ENCODE measurements at places on chromosomes 16 and 17.

GRCh38 chr17:15262291-15263205, 2.6 kb downstream of the PMP22 start:
- DNase-seq: peak; percentile 96

DNA sequence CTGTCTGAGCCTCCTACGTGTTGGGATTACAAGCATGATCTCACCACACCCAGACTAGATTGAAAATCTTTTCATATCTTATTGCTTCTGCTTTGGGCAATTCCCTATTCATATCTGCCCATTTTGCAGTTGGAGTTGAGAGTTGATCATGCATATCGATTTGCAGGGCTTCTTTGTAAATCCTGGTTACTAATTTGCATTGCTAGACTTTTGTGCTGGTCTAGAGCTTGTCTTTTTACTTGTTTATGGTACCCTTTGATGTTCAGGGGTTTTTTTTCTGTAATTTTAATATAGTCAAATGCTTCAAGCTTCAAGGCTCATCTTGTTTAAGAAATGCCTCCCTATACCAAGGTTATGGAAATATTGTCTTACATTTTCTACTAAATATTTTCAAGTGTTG, 23.5 kb upstream of the CMIP start:
- no peak for DNase-seq

DNA sequence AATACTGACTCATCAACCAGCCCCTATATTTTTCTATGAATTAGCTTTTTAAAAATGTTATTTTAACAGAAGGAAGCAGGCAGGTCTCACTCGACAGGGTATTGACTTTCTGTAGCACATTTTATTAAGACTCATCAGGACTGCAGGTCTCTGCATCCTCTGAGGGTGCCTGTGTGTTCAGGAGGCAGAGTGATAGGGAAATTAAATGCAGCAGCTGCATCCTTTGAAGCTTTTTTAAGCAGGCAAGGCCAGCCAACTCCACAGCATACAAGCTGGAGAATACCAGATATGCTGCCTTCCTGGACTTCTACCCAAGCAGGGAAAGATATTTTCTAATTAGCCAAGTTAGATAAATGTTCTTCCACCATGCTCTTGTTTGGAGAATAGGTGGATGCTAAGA, 124.9 kb downstream of the WSCD1 start:
- peak; percentile 4 for DNase-seq

DNA sequence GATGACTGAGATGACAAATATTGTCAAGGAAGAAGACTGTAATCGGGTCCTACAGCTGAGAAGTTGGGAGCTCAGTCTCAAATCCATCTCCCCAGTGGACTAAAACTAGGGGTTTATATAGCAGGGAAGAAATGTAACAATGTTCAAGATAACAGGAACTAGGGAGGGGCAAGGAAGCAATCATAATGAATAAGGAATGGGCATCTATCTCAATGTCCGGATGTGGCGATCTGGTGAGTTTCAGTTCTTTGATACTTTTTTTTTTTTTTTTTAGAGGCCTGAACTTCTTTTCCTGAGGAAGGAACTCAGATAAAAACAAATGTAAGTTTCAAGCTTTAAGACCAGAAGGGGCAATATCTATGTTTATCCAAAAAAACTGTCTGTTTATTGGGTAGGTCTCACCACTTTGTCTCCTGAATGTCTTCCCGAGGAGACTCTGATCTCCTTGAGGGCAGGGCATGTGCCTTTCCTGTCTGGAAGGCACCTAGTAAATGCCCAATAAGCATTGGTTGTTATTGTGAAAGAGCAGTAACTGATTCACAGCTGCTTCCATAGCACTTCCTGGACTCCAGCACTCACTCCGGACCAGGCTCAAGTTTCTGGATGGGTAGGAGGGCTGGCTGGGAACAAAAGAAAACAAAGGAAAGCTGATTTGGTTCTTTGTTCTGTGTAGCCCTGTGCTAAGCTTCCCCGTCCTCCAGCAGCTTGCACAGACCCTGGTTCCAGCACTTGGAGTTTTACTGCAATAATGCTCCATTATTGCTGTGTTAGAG, 51.9 kb downstream of the MEOX1 start:
- DNase-seq: no peak

GRCh38 chr17:77054936-77055335, 85.8 kb upstream of the SEC14L1 start:
- DNase-seq: no peak

DNA sequence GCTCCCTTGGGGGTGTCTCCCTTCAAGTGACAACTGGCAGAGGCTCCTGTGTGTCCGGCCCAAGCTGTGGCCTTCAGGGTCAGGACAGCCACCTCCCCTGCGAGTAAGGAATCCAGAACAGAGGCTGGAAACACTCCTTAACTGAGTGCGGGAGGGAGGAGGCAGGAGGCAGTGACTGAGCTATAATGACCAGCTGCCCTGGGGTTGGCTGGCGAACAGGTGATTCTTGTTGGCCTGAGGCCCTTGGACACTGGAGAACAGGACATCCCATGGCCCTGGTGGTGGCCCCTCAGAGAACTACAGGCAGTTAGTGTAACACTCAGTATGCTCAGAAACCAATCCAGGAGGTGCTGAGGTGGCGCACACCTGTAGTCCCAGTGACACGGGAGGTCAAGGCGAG, 9.4 kb upstream of the SNAI3 start:
- DNase-seq: no peak

DNA sequence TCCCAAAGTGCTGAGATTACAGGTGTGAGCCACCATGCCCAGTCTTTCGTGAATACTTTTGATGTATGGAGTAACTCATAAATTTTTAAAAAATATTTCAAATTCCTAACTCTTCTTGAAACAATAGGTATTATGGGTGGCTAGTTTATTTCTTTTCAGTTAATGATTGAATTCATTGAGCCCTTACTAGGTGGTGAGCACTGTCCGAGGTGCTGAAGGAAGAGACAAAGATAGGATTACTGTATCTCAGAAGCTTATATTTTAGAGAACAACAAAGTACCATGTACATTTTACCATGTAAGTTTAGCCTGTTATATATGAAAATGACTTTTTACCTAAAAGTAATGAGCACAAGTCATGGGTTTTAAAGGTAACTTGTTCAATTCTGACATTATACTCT, 418.3 kb downstream of the NPIPA7 start:
- DNase-seq: no peak

GRCh38 chr17:47288531-47289116, 35.0 kb downstream of the ITGB3 start:
- DNase-seq: no peak

GRCh38 chr16:57245472-57246113, 534 bp downstream of the ARL2BP start:
- DNase-seq: no peak

GRCh38 chr17:75114552-75115314, 5.0 kb downstream of the ARMC7 start:
- no peak for DNase-seq

GRCh38 chr16:19660432-19660831, 57.6 kb downstream of the KNOP1 start:
- no peak for DNase-seq

- peak; percentile 74 for DNase-seq
These were observed 493 bp downstream of the PLSCR3 start for GRCh38 chr17:7393613-7394451.

All from aorta (tissue), 5 donors.